ENCODE measurements at places on chromosomes 7 and 10.

DNA sequence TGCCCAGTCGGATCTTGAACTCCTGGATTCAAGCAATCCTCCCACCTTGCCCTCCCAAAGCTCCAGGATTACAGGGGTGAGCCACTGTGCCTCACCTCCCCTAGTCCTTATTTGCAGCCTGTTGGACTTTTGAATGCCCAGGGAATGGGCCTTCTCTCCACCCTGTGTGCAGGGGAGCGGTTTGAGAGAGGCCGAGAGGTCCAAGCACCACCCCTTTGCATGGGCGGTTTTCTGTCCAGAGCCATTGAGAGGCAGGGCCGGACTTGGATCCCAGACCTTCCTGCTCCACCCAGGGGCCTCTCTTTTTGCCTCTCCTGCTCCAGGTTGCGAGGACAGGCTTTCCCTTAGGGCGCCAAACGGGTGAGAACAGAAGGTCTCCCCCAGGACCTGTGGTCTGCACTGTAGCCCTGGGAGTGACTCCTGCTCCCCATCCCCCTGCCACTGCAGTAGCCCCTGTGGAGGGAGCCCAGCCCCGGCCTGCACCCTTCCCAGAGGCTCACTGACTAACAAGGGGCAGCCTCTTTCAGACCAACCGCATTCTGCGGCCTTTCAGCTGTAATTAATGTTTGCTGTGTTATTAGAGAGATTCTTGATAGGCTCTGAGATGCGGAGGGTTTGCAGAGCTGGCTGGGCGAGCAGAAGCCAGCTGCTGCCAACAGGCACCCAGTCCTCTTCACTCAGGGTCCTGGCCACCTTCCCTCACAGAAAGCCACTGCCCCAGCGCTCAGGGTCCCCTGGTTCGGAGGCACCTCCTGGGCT lies 57.9 kb downstream of the ELFN1 start:
- no peak for DNase-seq

GRCh38 chr7:70557338-70557737 lies 574.6 kb upstream of the GALNT17 start:
- DNase-seq = no peak

DNA sequence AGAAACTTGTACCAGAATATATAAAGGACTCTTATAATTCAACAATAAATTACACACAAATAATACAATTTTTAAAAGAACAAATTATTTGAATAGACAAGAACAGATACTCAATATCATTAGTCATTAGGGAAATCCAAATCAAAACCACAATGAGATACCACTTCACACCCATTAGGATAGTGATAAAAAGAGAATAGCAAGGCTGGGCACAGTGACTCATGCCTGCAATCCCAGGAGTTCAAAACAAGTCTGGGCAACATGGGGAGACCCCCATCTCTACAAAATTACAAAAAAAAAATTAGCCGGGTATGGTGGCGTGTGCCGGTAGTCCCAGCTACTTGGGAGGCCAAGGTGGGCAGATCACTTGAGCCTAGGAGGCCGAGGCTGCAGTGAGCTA lies 52.2 kb upstream of the KCNIP2 start:
- no peak for DNase-seq

DNA sequence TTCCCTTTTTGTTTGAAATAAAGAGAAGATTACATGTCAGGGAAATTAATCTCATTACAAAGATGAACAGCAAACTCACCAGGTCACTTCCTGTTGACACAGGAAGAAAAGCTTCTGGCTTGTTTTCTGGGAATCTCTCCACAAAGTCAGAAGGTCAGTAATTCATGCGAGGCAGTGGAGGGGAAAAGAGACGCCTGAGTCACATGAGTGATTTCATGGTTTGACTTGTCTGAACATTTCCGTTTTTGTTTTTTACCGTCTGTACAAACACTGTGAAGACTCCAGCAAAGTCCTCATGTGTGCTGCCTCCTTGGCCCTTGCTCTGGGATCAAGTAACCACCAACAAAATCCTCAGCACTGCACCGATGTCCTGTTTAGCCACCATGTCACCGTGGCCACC lies 2.5 kb upstream of the HABP2 start:
- no peak for DNase-seq

GRCh38 chr7:30851651-30852307 lies 59.9 kb upstream of the AQP1 start:
- DNase-seq = peak; percentile 74

DNA sequence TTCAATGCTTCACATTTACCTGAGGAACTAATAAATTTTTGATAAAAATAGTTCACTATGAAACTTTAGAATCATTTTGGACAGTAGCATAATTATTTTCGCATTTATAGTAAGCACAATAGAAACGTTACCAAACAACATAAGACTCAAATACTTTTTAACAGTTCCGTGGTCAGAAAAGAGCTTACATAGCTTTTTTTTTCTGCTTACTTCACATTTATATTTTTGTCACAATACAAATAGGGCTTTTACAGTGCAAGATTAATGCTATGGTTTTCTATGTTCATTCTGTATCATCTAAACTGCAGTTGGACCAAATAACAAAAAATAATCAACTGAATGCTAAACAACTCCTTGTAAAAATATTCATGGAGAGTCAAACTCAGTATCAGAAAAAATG lies 26.5 kb upstream of the RHOBTB1 start:
- DNase-seq = no peak

- DNase-seq = no peak
Observed at GRCh38 chr7:73354821-73355220, 26.9 kb downstream of the FKBP6 start.
